ENCODE measurements at places on chromosomes 6 and 20. TPM values are rescaled to one million over a fixed set of nuclear protein-coding genes. Genes with fewer than 3 reads are reported as not detected.
A peak's percentile ranks its signal among the peaks of the same experiment; 100 is the strongest.

Gene SLC22A2
- total RNA-seq: not detected

GRCh38 chr20:6099819-6100218 is 23.0 kb downstream of the FERMT1 start:
- DNase-seq: no peak

DNA sequence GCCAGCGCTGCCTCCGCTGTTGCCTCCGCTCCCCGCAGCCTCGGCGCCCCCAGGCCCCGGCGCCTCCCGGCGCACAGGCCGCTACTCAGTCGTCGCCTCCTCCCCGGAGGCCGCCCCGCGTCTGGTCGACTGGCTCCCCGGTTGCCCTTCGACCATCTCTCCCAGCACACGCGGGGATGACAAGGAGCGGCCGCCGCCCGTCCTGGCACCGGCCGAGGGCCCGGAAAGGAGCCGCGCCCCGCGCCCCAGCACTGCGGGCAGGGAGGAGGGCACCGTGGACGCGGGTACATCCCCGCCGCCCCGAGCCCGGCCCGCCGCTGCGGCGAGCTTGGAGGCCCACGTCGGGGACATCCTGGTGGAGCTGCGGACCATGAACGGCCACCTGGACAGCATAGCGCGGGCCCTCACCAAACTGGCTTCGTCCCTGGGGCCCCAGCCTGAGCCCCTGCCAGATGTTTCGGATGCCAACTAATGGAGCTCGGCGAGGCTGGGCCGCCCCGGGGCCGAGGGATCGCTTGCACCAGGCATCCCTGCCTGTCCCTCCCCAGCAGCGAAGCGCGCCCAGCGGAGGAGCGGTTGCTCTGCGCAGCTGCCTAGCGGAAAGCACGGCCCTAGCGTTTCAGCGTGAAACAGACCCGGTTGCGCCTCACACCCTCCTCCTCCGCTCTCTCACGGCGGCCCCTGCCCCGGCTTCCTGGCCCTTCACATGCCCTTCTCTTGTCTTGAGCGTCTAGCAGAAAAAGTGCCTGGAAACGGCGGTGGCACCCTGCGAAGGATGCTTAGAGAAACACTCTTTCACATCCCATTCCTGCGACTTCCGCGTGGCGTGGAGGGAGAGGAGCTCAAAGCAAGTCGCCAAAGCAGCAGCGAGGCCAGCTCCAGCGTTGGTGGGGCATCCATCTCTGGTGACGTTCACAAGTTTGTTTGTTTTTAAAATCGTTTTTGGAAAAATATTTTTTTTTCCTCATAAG is 285.8 kb upstream of the SUPT3H start:
- peak; percentile 45 for DNase-seq

Gene FAM83B
- not detected for total RNA-seq

- DNase-seq: no peak
Observed at GRCh38 chr6:130776287-130776925, 50.8 kb upstream of the SMLR1 start.

DNA sequence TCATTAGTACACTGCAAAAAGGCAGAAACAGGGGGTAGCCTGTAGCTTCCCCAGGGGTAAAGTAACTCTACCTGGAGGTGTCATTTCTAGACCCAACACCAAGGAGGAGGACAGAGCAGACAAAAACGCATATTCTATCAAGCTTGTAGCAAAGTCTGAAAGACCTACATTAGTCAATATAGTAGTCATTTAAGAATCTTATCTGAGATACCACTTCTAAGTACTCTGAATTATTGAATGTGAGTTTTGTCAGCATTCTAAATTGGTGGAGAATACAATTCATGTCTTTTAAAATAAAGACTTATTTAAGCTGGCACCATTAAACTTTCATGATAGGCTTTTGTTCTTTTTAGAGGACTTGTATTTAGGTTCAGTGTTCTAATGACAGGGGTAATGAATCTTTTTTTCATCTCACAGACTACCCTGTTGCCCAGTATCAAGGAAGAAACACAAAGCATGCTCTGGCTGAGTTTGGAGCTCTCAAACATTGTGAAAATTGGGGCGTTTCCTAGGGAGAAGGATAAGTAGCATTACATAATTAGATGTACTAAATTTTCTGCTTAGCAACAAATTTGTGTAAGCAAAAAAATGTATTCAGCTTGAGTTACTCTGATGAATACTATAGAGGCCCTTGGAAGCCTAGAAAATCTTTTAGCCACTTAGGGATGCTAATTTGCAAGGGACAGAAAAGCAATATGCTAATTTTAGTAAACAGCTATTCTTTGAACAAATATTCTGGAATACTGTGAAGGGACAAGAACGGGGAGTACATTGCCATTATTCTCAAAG is 255.4 kb upstream of the HSF2 start:
- DNase-seq: no peak

Gene VIP
- total RNA-seq: not detected

DNA sequence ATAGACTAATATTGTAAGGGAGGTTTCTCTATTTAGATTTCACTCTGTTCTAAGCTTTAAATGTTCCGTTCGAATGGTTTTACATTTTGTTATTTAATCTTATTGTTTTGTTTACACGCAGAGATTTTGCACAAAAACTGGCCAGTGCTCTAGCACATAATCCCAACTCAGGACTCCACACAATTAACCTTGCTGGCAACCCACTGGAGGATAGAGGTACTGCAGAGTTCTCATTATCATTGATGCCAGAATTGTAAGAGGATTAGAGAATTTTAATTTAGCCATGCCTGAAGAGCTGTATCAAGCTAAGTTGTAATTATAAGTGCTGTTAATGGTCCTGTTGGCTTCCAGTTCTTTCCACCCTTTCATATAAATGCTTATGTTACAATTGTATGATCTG is 179.7 kb upstream of the SCGN start:
- no peak for DNase-seq

Gene NR2E1
- total RNA-seq: not detected

DNA sequence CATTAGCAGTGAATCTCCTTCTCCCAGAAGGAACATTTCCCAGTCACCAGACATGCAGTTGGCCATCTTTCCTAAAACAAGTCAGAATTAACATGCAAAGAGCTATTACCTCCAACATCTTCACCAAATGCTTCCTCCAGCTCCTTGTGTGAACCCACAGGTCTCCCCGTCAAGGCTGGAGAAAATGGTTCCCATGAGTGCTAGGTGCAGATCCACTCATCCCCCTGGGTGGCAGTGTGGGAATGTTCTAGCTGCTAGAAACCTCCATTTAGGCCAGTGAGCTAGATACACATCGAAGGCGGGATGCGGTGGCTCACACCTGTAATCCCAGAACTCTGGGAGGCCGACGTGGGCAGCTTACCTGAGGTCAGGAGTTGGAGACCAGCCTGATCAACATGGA is 603.9 kb upstream of the SLC35B3 start:
- DNase-seq: no peak

Gene TREML2
- 10.3 TPM for total RNA-seq

DNA sequence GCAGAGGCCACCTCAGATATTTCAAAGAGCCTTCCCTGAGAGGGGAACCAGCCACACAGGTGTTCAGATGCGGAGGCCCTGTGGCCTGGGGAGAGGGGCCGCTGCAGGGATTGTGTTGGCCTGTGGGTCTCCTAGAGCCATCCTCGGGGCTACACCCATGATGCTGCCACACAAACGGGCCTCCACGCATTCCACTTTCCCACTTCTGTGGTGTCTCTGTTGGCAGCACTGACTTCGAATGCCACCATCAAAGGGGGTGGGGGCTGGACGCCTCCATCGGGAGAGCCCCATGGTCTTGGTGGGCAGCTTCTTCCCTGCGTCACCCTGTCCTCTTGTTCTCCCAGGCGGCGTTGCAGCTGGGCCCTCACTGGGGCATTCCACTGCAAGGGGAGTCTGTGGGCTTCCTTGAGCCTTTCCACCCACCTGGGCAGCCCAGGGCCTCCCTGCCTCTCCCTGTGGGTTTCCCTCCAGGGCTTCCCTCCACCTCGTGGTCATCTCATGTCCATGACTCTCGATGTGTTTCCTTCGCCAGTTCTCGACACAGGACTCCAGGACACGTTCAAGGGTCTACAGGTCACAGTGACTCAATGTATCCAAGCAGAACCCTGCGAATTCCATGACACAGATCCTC is 145.5 kb downstream of the ERMARD start:
- no peak for DNase-seq

DNA sequence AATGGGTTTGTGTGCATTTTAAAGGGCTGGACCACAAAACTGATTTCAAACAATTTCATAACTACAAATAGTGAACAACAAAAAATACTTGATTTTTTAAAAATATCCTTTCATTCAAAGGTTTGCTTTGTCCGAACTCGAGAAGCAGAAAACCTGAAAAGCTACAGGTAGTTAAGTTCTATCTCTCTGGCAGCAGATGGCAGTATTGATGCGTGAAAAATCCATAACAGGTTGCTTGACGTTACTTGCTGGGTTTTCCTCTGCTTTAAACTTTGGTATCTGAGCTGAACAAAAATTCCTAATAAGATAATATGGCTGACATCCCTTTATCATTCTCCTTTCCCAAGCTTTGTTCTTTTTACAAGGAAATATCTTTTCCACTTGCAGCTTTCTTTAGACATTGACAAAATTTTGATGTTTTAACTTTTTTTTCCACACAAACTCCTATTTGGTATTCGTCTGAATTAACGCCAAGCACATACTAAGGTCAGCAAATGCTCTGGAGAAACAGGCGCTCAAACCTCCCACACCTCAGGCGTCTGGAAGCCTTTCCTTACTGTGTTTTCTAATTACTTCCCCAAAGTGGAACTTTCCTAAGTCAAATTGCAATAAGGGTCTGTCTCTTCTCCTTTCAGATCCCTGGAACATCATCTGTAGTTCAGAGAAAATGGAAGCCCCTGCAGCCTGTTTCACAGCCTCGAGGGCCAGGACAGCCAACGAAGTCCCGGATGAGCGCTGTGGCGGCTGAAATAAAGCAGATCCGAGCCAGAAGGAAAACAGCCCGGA is 50.3 kb upstream of the GFRAL start:
- no peak for DNase-seq

Gene PRDM13
- 0.07 TPM for total RNA-seq

Gene ATP5F1E
- 86.1 TPM for total RNA-seq

DNA sequence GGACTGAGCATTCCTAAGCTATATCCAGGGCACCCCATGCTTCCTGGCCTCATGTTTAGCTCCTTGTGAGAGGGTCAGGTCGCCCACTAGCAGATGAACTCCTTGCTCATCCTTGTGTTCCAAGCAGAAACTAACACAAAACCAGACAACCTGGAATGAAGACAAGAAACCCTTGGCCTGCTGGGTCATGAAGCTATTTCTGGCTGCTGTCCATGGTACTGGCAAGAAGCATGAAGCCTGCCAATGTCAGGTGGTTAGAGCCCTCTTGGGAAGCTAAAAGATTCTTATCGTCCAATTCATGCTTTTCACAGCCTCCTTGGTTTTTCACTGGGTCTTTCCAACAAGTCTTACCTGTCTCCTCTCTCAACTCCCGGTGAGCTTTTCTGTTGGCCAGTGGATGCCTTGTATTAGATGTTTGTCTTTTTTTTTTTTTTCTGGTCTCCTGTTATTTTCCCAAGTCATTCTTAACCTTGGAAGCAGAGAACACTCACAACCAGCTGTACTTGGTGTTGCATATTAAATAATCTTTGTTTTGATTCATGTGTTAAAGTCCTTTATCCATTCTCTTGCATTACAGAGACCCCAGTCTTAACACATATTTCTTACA is 180.3 kb downstream of the ANKRD60 start:
- no peak for DNase-seq

Gene BPI
- not detected for total RNA-seq

DNA sequence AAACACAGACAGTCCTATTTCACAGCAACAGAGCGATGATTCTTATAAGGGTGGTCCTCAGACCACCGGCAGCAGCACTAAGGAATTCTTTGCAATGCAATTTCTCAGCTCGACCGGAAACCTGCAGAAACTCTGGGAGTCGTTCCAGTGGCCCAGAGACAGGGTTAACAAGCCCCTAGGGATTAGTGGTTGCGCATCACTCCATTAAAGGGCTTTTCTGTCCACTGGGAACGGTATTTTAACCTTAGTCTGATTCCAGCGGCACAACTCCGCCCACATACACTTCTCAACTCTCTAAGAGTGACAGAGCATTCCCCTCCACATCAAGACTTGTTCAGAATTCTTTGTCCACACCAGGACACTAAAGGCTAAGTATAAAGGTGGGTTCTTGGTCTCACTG is 341.5 kb downstream of the TFAP2A start:
- DNase-seq: no peak

Gene ANKRD66
- not detected for total RNA-seq

Gene WFDC2
- total RNA-seq: not detected

DNA sequence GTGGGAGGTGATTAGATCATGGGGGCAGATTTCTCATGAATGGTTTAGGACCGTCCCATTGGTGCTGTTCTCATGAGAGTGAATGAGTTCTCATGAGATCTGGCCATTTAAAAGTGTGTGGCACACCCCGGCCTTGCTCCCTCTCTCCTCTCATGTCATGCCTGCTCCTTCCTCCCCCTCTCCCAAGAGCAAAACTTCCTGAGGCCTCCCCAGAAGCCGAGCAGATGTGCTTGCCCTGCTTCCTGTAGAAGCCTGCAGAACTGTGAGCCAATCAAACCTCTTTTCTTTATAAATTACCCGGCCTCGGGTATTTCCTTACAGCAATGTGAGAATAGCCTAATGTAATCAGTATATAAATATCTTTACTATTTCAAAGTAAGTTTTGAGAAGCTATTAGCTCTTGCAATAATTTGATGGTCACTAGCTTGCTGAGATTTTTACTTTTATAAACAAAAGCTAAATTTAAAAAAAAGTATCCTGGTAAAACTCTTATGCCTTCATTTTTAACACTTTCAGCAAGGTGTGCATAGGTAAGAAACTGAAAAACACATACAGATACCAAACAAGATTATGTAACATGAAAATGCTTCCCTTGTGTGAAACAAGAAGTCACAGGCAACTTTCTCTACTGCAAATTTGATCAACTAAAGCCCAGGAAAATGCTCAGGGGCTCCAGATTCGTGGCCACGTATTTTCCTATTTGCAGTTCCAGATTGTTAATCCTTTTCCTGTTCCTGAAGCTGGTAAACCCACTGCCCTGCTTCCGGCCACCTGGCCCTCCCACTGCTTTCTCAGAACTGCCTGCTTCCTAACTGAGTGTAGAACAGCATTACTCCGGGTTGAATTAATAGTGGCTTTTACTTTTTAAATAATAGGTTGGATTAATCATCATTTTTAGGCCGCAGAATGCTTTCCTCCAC is 395.1 kb upstream of the CNR1 start:
- no peak for DNase-seq

GRCh38 chr20:45765307-45765875 is 26.3 kb downstream of the WFDC3 start:
- no peak for DNase-seq

- DNase-seq: peak; percentile 45
Observed at GRCh38 chr20:2751878-2752566, 48.4 kb downstream of the CPXM1 start.

Gene RCAN2
- not detected for total RNA-seq

- no peak for DNase-seq
Observed at GRCh38 chr20:35181731-35182130, 9.9 kb downstream of the PROCR start.

Gene COL9A3
- 37.6 TPM for total RNA-seq

- DNase-seq: peak; percentile 58
Observed at GRCh38 chr20:63736893-63737694, 630 bp downstream of the LIME1 start.

DNA sequence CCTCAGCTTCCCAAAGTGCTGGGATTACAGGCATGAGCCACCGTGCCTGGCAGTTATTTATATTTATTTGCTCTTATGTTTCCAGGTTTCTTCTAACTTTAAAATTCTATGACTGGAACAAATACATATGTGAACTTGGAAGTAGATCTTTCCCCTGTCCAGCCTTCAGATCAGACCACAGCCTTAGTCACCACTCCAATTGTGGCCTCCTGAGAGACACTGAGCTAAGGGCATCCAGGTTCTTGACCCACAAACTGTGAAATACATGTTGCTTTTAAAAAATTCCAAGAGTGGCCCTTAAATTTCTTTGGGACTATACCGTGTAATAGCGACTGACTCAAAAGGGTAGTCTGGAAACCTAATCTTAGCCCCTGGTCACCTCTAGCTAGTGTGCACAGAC is 1.5 kb upstream of the ADGRG6 start:
- no peak for DNase-seq

Gene TFAP2D
- not detected for total RNA-seq

Data from activated B cell treated with CpG ODN at 0.5 μM for 24 hours (primary cell).